Sciatic nerve (tissue), 2 donors: ENCODE measurements at places on chromosomes 2 and 18.

DNA sequence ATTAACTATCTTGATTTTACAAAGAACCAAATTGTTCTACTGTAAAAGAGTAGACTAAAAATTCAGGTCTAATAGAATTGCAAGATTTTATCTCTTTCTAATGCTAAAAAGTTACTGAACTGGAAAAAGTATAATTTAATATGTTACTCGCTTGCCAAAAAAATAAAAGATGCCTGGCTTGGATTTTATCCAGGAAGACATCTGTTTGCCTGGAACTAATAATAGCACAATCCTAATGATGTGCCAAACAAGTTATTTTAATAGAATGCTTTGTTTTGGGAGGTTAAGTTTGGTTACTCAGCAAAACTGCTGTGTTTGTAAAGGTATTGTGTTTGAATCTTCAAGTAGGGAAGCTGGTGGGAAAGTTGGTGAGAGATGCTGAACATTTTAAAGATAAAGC, 19.4 kb upstream of the ZSWIM2 start:
- no peak for DNase-seq

DNA sequence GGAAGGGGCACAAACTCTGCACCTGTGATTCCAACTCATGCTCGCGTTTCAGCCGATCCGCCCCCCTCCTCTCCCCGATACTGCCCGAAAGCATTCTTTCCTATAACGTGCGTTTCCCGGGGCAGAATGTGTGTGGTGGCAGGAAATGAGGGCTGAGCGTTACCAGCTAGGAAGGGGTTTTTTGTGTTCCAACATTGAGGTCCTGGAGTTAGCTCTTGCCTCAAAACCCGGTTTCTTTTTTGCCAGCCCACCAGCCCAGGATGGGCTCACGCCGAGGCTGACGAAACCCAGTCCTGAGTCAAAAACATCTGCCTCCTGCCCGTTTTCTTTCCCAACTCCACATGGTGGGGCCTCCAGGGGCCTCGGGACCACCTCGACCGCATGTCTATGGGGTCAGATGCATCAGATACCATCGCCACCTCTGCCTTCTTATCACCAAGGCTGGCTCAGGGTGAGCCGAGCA, 113.7 kb upstream of the COPS8 start:
- DNase-seq = no peak

- DNase-seq = no peak
These were observed 139.5 kb upstream of the RND3 start for GRCh38 chr2:150626934-150627411.

DNA sequence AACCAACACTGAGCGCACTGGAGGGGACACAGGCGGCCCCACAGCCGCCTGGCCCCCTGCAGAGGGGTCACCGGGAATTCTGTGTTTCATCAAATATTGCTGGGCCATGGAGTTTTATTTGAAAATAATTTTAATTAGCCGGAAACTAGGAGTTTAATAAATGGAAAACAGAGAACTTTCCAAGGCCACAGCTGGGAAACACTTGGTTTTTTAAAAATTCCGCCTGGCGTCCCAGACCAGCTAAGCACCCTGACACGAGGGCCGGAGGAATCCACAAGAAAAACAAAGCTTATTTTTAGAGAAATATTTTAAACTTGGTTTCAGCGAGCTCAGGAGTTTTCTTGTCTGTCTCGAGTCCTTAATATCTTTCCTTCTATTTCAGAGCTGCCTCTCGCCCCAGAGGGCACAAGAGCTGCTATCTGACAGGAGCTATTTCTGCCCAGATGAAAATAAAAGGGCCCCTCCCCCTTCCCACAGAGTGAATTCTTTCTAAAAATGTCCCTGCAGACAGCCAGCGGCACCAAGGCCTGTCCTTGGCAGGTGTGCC, 8.2 kb downstream of the ZFP36L2 start:
- DNase-seq = no peak

DNA sequence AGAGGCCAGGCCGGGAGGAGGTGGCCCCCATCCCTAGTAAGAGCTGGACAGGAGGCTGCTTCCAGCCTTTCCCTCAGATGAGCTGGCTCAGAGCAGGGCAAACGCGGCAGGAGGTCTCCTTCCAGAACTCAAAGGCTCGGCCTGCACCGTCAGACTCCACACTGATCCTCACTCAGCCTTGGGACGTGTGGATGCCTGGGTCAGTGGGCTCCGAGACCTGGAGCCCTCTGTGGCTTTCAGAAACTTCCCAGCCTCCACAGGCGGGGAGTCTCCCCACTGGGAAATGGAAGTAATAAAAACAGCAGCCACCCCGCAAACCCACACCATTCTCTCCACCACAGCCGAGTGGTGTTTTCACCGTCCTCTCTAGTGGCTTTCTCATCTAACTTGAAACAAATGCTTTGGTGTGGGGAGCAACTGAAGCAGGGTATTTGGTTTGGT, 54.3 kb downstream of the INPP5D start:
- no peak for DNase-seq

DNA sequence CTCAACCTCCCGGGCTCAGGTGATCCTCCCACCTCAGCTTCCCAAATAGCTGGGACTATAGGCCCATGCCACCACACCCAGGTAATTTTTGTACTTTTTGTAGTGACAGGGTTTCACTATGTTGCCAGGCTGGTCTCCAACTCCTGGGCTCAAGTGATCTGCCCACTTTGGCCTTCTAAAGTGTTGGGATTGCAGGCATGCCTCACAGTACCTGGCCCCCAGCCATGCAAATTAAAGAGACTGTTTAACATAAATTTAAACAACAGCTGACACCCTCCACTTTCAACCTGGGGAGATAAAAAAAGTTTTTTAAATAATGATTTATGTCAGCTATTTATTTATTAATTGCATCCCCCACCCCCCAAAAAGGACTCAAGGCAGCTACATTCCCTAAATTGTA, 234.7 kb downstream of the CCDC178 start:
- no peak for DNase-seq

- no peak for DNase-seq
These were observed 141.0 kb downstream of the CERS6 start for GRCh38 chr2:168596881-168597655.

DNA sequence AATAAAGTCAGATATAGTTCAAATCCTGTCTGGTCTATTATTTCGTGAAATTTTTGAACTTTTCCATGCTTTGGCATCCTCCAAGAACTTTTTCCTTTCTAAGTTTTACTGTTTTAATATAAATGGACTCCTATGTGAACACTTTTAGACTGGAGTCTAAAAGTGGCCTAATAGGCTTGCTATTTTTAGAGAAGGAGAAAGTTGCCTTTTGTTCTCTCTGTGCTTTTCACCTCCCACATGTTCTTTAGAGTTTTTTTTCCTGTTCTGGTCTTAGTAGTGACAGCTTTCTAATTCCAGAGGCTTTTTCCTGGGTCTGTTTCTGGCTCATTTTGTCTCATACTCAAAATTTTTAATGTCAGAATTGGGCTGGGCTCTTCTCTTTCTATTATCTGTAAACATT, 72.2 kb downstream of the ADAM23 start:
- no peak for DNase-seq

- no peak for DNase-seq
These were observed 41.8 kb downstream of the ACSL3 start for GRCh38 chr2:222902660-222903059.

GRCh38 chr2:100998235-100998573, 3.9 kb upstream of the RPL31 start:
- DNase-seq = no peak

GRCh38 chr18:24228667-24229041, 89.8 kb downstream of the CABYR start:
- no peak for DNase-seq

DNA sequence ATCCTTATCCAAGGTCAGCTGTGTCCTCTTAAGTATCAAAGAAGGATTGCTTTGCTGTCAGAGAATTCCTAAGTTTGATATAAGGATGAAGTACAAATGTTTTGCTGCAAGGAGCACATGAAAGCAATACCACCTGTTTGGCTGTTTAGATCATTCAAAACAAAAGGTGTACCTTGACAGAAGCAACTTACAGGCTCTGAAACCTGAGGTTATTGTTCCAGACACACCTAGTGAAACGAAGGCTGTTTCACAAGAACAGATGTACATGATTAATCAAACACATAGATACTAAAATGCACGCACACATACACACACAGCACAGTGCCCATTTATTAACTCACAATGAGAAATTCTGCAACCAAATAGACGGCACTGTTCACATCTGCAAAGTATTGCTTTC, 166.2 kb downstream of the RBM43 start:
- DNase-seq = no peak

GRCh38 chr2:188966728-188967440, 7.3 kb upstream of the COL3A1 start:
- no peak for DNase-seq

- no peak for DNase-seq
These were observed 102.0 kb upstream of the PPP1CB start for GRCh38 chr2:28649481-28650265.

GRCh38 chr2:42127425-42128424, 41.4 kb upstream of the EML4 start:
- DNase-seq = no peak

- no peak for DNase-seq
These were observed 550.7 kb downstream of the RNF144A start for GRCh38 chr2:7467782-7468447.

GRCh38 chr2:130352237-130352636, 3.6 kb upstream of the PTPN18 start:
- no peak for DNase-seq

- DNase-seq = peak; percentile 42
These were observed 185.5 kb downstream of the SEPTIN10 start for GRCh38 chr2:109428281-109428680.

DNA sequence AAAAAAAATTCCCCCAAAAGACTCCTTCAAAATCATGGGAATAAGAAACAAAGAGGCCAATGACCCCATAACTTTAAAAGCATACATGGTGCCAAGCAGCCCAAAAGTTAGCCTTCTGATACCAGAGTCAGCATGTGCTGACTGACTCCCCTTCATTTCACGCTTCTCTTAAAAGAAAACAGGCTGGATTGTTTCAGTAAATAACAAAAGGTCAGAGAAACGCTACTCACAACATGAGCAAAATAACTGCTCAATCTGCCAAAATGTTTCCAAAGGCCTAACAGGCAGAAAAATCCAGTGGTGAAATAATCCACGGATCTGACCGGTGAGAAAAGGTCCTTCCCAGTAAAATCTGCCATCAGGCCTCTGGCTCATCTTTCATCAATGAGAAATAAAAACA, 71.6 kb downstream of the BCL2 start:
- DNase-seq = no peak

DNA sequence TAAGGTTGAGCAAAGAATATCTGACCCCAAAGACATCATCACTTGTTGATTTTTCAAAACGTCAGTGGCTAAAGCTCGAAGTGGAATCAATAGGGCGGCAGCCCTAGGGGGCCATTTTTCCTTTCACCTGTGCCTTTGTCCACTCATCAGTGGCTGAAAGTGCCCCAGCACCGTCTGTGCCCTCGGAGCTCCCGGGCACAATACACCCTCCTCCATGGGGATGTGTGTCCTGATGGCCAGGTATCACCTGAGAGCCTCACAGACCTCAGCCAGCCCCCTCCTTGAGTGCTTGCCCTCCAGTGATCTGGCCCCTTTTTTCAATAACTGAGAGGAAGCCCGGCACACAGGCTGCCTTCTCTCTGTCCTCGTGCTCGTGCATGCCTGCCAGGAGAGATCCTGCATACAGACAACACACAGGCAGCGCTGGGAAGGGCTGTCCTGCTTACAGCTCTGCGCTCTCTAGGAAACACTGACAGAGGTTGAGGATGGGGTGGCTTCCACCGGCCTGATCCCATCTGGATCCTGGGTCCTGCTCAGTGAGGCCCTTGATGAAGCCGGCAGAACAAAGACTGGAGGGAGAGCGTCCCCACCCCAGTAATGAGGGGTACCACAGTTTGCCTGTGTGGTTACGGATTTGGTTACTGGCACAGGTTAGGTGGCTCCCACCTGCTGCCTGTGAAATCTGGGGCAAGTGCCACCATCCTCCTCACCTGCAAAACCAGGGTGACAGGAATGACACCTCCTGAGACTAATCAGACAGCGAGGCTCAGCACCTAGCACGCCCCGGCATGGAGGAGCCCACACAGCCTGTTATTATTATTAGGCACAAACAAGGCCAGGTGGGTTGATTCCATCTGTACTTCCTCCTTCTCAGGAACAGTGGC, 197.5 kb upstream of the RAB6C start:
- no peak for DNase-seq

DNA sequence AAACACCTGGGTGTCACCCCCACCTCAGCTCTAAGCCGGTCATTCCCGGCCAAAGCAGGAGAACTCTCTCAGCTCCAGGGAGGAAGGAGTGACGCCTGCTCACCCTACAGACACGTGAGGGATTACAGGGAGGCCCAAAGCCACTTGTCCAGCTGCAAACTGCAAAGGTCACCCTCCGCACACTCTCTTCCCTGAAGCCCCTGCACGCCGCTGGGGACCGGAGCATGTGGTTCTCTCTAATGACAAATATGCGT, 108.0 kb upstream of the ID2 start:
- peak; percentile 26 for DNase-seq

DNA sequence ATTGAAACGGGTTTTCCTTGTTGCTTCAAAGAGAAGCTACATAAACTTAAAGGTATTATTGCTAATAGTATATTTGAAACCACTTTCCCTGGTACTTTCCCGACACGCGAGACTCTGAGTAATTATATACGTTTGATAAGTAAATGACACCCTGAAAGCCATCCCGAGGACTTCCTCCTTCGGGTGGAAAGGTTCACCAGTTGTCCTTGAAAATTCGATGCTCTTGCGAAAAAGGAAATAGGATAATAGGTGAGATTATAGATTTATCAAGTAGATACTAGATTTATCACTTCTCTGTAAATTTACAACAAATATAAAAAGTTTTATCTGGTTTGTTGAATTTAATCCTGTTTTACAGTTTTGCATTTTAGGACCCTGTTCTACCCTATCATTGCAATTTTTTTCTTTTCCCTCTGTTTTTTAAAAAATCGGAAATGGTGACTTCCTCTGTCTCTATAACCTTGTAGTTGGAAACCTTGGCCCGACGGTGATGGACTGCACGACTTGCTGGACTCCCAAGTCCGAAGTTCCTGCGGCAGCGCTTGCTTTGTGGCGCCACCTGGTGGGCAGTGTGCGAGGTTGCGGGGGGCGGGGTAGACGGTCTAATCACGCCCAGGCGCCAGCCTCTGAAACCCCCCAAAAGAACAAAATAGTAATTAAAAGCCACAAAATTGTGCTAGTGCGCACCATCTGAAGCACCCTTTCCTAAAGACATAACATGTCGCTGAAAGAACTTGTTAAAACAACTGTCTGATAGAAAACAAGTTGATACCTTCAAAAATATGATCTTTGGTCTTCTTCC, 972 bp upstream of the DLX2 start:
- DNase-seq = peak; percentile 91
